NCI-H82 (cell line): ENCODE measurements at places on chromosomes 12 and 14.
A peak's percentile ranks its signal among the peaks of the same experiment; 100 is the strongest.

DNA sequence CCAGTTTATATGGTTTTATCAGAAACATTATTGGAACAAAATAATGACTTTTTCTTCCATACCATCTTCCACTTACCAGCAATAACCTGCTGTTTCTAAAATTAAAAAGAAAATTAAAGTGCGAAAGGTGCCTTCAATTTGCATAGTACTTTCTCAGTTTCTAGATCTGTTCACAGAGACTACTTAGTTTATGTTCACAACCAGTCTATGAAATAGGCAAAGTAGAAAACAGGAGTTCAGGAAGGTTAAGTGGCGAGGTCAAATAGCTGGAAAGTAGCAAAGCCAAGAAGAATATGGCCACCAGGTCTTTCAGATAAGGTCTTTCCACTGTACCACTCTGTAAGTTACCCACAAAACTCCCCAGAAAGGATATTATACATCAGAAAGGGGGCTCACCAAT lies 63.3 kb downstream of the BMP4 start:
- DNase-seq = no peak

DNA sequence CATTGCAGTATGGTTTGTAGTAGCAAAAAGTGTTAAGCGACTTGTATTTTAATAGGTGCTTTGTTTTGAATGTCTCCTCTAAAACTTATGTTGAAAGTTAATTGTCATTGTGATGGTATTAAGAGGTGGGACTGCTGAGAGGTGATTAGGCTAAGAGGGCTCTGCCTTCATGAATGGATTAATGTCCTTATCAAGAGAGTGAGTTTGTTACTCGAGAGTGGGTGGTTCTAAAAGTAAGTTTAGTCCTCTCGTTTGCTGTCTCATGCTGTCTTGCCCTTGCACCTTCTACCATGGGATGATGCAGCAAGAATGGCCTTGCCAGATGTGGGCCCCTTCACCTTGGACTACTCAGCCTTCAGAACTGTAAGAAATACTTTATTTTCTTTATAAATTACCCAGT lies 17.4 kb downstream of the ZDHHC17 start:
- DNase-seq = peak; percentile 55

GRCh38 chr12:23758608-23759007 lies 190.9 kb downstream of the SOX5 start:
- DNase-seq = peak; percentile 88

DNA sequence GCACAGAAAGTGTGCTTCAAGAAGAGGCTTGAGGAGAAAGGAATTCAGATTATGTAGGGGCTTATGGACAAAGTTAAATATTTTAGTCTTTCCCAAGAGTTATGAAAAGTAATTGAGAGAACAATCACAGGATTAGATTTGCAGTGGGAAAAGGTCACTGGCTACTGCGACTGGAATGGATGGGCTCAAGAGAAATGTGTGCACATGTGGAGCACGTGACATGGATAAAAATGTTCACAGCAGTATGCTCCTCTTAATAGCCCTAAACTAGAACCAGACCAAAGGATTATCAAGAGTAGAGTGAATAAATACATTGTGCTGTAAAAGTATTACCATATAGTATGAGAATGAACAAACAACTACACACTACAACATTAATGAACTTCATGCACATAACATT lies 78.1 kb downstream of the ABCD2 start:
- no peak for DNase-seq

DNA sequence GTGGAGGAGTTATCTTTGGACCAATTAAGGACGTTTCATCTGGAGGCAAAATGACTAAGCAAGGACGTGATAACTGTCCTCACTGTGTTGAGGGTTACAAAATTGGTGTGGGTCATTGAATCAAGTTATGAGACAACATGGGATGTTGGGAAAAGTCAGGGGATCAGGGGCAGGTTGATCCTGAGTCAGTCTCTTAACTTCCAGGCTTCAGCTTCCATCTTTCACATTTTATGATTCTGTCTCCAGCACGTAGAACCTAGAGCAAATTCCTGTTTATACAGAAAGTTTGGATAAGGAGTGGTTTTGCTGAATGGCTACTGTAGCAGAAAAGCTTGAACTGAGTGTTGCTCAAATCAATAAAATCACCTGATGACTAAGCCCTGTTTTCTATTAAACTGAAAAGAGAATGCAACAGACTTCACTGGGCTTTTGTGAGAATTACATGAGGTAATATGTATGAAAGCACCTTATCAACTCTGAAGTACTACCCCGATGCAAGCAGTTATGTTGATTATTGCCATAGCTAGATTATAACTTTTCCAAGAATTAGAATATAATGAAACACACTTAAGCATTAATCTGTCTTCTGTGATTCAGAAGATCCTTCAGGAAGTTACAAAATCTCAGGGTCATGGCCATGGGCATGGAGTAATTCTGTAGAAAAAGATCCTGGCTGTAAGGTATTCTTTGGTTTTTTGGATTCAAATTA lies 184.8 kb downstream of the ETV6 start:
- DNase-seq = no peak

DNA sequence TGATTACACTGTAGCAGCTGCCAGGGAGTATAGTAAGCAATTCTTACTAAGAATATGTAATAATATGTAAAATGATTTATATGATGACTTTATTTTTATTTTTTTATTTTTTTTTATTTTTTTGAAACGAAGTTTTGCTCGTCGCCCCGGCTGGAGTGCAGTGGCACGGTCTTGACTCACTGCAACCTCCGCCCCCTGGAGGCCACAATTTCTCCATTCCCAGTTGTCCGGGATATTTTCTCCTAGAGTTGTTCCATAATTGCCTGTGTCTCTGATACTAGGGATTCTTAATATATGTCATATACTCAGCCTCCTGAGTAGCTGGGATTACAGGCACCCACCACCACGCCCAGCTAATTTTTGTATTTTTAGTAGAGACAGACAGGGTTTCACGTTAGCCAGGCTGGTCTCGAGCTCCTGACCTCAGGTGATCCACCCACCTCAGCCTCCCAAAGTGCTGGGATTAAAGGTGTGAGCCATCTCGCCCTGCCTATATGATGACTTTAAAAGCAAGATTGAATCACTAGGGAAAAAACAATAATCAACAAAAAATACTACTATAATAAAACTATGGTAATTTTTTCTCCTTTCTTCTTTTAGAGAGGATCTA lies 12.2 kb upstream of the ITPR2 start:
- peak; percentile 69 for DNase-seq

GRCh38 chr12:18753481-18754123 lies 15.7 kb downstream of the CAPZA3 start:
- no peak for DNase-seq

DNA sequence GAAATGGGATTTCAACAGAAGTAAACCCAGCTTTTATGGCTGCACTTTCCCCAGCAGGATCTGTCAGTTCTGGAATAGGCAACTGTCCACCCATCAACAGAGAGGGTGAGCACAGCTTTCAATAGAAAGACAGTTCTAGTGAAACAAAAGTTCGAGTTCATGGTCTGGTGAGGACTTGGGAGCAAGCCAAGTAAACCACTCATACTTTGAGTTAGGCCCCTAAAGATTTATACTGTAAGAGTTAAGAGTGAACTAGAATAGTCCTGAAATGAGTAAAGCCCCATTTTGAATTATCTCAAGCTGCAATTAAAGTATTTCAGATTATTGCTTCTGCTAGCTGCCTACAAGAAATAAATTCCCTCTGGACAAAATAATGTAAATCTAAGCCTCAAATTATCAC lies 82.6 kb downstream of the METTL25 start:
- no peak for DNase-seq

DNA sequence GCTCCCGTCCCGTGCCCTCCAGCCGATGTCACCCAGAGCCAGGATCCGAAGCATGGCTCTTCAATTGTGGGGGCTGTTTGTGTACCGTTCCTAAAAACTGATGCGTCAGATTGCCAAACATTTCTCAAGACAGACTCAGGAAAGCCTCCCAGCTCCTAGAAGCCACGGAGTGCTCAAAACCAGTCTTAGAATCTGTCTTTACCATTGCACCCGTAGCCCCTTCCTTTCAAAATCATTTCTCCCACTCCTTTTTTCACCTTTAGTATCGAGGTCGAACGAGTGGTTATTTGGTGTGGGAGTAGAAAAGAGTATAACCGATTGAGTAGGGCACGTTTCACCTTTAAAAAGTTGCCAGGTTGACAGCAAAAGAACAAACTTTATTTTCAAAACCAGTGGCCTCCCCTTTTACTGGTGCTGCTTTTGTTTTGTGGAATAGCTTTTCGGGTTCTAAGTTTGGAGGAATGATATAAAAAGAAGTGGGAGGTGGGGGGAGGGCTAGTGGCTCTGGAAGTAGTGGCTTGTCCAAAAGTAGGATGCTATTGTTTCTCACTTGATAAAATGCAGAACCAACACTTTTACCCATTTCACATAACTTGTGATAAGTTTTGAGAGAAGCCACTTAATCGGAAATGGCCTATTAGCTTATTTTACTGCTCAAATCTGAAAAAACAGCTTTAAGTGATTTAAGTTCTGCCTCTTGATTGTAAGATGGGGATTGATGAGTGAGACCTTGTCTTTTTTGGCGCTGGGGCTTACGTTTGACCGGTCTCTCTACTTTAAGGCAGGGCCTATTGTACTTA lies 803 bp downstream of the STK38L start:
- no peak for DNase-seq

- no peak for DNase-seq
These were observed 15.3 kb downstream of the NOC4L start for GRCh38 chr12:132159555-132160003.

- no peak for DNase-seq
These were observed 28.9 kb upstream of the GARIN6 start for GRCh38 chr12:99618657-99619056.

DNA sequence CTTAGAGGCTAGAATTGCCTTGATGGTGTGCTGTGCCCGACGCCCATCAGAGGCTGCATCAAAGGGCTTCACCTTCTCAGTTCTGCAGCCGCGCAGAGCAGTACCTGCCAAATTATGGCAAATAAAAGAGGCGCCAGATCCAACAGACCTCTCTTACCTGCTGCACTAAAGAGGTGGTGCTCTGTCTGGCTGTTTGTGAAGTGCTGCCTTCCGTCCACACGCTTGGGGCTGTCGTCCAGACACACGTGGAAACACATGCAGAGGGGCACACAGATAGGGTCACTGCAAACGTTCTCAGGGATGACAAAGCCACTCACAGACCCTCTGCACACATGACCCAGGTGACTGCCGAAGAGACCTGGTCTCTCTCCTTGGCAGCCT lies 617.5 kb downstream of the VRK1 start:
- DNase-seq = no peak

- DNase-seq = no peak
These were observed 45.8 kb upstream of the TBX3 start for GRCh38 chr12:114729731-114730130.

- no peak for DNase-seq
These were observed 60.8 kb upstream of the EEA1 start for GRCh38 chr12:92989715-92990484.

- DNase-seq = no peak
These were observed 2.4 kb upstream of the TRIM9 start for GRCh38 chr14:51097287-51097686.

GRCh38 chr12:14238221-14238792 lies 127.2 kb upstream of the ATF7IP start:
- peak; percentile 42 for DNase-seq

DNA sequence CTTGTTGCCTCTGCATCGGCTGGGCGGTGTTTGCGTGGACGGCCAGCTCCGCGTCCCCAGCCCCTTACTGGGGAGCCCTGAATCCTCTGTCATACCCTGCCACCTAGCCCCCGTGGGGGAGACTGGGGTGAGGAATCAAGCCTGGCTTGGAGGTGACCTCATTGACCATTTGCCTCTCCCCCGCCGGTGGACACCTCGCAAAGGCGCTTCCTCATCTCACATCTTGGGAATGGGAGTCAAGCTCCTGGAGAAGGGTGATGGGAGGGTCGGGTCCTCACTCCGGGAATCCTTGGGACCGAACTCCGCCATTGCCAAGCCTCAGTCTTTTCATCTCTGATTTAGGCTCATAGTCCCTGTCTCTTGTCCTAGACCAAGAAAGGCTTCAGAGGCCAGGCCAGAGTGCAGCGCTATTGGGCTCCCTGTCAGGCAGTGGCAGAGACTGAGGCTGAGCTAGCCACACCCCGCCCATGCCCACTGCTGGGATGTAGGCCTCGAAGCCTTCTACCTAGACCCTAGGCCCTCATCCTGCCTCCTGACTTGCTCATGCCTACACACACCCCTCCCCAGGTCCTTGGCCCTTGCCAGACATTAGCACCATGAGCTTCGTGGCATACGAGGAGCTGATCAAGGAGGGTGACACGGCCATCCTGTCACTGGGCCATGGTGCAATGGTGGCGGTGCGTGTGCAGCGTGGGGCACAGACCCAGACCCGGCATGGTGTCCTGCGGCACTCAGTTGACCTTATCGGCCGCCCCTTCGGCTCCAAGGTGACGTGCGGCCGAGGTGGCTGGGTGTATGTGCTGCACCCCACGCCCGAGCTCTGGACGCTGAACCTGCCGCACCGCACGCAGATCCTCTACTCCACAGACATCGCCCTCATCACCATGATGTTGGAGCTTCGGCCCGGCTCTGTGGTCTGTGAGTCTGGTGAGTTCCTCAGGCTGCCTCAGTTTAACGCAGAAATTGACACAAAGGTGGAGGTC lies 678 bp downstream of the TRMT61A start:
- DNase-seq = no peak

DNA sequence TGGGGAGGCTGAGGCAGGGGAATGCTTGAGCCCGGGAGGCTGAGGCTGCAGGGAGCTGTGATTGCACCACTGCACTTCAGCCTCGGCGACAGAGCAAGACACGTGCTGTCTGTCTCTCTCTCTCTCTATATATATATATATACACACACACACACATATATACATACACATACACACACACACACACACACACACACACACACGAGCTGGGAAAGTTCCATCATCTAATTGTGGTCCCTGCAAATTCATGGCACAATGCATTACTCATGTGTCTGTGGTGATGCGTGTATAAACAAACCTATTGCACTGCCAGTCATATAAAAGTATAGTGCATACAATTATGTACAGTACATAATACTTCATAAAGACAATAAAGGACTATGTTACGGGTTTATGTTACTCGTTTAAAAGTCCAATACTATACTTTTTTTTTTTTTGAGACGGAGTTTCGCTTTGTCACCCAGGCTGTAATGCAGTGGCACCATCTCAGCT lies 36.6 kb downstream of the WDR89 start:
- no peak for DNase-seq

DNA sequence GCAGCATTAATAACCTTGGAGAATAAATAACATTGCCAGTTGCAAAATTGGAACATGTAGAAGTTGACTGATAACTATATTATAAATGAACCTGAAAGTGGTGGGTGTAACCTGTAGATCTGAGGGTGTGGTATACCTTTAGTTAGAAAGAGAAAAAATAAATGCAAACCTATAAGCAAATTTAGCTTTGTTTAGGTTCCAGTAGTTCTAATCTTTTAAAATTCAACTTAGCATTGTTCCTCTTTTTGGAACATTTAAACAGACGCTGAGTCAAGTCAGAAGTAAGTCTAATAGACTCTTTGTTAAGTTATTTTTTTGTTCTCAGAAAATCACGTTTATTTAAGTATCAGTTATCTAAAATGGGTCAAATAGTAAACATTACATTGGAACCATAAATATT lies 120.0 kb downstream of the DNAI7 start:
- no peak for DNase-seq

GRCh38 chr12:127389923-127390322 lies 877.0 kb upstream of the TMEM132C start:
- DNase-seq = no peak
